ENCODE measurements at places on chromosomes 7 and 10.

DNA sequence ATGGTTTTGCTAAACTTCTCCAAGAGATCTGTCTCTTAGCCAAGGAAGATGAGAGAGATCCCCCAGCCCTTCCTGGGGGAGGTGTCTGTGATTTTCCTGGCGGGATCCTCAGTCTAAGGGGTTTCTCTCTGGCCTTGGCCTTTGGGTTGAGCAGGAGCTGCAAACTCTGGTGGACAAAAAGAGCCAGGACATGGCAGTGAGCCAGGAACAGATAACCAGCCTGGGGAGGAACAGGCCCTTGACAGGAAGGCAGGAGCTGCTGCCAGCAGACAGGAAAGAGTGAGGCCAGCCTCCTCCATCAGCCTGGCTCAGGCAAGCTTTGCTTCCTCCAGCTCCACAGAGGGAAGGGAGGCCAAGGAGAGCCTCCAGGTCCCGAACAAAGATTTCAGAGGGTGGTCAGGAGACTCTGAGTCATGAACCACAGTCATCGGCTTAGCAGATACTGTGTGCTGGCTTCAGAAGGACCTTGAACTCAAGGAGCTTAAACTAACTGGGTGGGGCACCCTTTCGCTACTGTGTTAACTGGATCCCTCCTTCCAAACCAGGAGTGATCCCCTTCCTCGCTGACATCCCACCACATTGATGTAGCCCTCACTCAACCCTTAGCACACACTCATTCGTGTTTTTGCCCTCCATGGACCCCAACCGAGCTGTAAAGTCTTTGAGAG, 34.7 kb downstream of the DDIT4 start:
- DNase-seq: no peak

GRCh38 chr7:40597517-40597916, 462.7 kb downstream of the SUGCT start:
- DNase-seq: no peak

GRCh38 chr7:29884399-29885272, 78.3 kb downstream of the WIPF3 start:
- no peak for DNase-seq

DNA sequence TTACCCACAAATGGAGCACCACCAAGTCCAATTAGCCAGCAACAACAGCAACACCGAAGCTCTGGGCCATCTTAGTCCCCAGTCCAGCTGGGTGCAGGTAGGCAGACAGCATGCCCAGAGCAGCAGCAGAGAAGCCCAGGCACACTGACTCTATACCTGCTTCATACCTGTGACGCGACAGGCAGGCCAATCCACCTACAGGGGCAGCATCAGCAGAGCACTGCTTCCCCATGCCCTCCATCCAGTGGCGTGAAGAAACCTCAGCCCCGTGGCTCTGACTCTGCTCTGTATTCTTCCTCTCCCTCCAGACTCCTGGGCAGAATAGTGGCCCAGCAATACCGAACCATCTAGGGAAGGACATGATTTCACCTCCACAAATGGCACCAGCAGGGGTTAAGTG, 191.7 kb downstream of the AKR1D1 start:
- no peak for DNase-seq

- DNase-seq: no peak
Observed at GRCh38 chr7:132708470-132708869, 132.2 kb upstream of the PLXNA4 start.

GRCh38 chr7:28298870-28299518, 113.3 kb upstream of the CREB5 start:
- no peak for DNase-seq

GRCh38 chr7:78702770-78703169, 750.7 kb downstream of the MAGI2 start:
- no peak for DNase-seq

DNA sequence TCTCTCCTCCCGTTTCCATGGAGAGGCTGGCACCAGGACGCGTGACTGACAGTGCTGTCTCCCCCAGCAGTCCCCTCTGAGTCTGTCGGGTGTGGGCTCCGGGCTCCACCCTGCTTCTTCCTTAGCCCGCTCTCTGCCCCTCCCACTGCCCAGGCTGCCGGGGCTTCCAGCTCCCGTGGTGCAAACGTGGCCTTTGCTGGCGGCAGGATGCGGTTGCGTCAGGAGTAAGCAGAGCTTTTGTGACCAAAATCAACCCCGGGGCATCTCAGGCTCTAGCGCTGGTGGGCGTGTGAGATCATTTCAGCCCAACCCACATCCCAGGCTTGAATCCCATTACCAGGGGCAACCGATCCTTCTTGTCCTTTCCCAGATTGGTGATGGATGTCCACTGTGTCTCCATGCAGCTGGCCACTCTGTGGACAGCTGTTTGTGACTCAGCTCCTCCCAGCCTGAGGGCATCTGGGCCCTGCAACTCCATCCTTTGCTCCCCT, 28.2 kb downstream of the PTPRE start:
- DNase-seq: no peak

GRCh38 chr10:36181426-36182178, 539.5 kb upstream of the FZD8 start:
- DNase-seq: no peak

DNA sequence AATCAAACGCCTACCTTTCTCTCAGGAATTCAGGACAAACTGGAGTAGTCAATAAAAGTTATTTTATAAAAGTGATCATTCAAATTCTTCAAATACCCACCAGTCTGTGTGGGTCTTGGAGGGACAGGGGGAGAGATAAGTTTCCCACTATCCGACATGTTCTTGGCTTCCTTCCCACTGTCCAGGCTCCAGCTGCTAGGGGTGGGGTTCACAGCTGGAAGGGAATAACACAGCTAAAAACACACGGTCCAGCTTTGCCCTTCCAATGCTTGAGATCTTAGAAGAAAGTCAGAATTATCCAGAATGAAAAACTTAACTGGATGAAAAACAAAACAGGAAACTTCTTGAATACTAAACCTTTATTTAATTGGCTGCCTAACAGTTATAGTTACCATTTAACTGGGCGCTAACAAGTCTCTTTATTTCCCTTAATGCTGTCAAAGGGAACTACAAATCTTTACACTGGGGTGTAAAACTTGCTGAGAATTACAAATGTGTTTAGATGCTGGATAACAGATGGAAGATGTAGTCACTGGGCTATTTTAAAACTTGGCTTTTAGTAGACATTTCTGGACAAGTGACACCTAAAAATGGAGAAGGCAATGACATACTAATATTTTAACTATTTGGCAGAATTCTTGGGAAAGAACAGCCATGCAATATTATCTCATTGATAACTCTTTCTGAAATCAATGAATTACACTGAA, 172.8 kb upstream of the IMMP2L start:
- no peak for DNase-seq

DNA sequence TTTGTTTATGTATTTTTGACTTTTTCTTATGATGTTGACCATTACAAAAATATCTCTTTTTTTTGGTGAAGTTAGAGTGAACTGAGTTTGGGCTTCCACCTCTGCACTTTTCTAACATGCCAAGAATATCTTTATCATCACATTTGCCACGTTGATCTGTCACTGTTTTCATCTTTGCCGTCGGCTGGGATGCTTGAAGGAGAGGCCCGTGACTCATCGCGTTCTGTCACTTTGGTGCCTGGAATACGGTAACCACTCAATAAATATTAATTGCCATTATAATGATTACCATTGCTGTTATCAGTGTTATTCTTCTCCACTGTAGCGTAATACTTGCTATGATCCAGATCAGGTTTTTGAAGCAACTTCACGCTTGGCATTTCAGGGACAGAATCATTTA, 350.8 kb upstream of the PFKP start:
- no peak for DNase-seq

GRCh38 chr10:100370714-100371481, 23.9 kb downstream of the SCD start:
- no peak for DNase-seq

DNA sequence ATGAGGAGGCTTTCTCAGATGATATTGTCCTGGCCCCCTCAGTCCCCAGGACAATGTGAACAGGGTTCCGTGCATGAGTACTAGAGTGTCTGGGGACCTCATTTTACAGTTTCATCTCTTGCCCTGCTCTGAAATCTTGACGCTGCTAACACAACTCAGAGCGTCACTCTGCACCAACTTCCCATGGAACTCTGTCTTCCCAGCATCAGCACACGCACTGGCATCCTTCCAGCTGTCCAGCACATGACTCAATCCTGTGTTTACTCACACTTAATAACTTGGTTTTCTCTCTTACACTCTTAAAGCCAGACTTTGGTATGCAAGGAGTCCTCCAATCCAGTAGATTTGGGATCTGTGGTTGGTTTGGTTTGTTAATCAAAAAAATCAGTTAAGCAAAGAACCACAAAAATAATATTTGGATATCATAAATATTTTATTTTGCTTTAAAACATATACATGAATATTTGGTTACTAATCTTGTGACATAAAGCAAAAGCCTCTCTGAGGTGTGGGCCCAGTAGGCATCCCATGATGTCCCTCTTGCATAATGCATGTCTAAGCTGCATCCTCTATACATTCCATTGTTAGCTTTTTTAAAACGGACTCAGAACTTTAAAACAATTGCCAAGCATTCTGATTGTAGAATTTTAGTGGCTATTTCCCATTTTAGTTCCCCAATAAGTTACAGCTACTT, 131.0 kb downstream of the CXCL12 start:
- DNase-seq: no peak

GRCh38 chr10:128713874-128714570, 587.8 kb upstream of the MKI67 start:
- no peak for DNase-seq

DNA sequence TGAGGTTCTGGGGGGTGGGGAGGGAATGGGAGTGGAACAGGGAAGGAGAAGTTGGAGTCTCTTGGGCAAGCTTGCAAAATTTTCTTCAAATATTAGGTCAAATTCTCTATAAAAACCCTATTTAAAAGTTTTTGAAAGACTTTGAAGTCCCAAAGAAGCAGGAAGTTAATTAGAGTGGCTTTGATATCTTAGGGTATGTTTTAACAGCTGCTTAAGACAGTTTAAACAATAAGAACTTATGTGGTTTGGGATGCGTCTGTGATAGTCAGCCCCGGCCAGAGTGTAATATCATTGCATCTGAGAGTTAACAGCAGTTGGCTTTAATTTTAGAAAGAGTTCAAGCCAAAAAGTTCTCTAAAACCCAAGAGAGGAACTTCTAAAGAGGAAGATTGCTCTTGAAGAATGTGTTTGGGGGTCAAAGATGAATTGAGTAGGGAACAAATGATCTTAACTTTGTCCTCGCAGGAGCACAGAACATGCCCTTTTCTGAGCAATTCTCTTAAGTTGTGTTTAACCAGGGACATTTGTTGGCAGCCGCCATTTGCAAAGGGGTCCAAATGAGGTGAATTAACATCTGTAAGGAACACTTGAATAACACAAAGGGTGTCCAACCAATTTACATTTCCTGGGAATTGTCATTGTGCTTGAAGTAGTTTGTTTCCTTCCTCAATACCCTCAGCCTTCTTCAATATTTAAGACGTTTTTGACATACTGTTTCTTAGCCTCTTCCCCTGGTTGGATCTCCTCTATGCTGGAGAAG, 182.4 kb downstream of the PTEN start:
- no peak for DNase-seq

DNA sequence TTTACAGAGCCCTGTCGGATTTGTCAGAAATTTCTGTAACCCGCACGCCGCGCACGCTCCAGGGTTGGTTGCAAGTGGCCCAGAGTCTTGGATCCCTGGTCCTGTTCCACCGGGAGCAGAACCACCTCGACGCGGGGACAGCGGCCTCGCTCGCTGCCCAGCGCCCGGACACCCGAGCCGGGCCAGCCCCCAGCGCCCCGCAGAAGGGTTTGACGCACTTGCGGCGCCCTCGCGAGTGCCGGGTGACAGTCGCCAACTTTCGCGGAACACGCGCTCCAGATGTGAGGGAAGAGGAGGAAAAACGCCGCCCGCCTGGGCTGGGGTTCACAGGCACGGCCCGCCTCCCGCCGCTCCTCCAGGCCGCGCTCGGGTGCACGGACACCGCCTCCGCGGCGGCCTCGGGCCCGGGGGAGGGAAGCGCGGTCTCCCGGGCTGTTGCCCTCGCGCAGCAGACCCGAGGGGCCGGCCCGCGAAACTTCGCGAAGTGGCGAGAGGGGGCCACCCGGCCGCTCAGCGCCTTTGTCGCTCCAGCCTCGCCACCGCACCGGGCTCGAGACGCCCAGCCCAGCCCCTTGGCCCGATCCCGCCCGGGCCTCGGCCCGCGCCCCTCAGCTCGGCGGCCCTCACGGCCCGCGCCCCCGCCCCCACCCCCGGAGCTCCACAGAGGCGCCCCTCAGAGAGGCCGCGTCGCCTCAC, 514 bp downstream of the RNF216 start:
- DNase-seq: peak; percentile 73

GRCh38 chr7:47889723-47890122, 58.5 kb downstream of the PKD1L1 start:
- no peak for DNase-seq

- no peak for DNase-seq
Observed at GRCh38 chr7:30920584-30921539, 9.2 kb downstream of the AQP1 start.

DNA sequence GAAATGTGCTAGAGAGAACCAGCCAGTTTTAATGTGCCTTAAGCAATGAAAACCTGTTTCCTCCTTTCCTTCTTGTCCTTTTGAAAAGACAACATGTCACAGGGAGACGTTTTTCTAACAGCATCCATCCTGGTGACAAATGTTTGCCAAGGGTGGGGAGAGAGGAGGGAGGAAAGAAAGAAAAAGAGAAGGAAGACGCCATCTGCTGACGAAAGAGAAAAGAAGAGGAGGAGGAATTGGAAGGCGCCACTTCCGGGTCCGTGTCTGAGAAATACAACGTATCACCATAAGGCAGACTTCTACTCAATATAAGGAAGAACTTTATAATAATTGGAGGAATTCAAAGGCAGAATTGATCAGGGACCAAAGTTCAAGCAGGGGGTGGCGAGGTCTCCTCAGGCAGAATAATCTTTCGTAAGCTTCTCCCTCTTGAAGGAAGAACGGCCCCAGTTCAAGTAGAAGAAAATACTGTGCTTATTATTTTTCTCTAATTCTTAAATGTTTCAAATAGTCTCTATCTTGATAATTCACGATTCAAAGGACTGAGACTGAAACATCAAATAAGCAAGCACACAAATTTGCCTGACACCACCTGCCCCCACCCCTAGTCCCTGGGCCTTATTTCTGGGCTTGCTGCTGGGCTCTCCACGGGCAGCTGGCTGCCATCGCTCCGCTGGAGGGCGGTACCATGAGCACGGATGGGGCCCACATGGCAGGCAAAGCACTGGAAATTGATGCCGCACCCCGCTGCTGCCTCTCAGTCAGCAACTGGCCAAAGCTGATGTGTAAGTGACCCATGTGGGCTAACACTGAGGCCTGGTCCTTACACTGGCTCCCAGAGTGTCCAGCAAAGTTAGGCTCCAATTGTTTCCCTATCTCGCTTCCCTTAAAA, 273.7 kb upstream of the KLF14 start:
- DNase-seq: peak; percentile 38

GRCh38 chr10:119762805-119763798, 37.3 kb downstream of the INPP5F start:
- DNase-seq: no peak

- no peak for DNase-seq
Observed at GRCh38 chr10:73887294-73888039, 13.1 kb upstream of the CAMK2G start.

- no peak for DNase-seq
Observed at GRCh38 chr7:106021151-106022067, 58.3 kb downstream of the CDHR3 start.
